MCF 10A (cell line): ENCODE measurements at places on chromosomes 2 and 18. TPM values are rescaled to one million over a fixed set of nuclear protein-coding genes. Genes with fewer than 3 reads are reported as not detected.

DOK1 gene
- total RNA-seq: 3.4 and 4.6 TPM in 2 replicates

LRRC30 gene
- total RNA-seq: not detected in 2 replicates

TUBA4A gene
- 37.2 and 80.5 TPM in 2 replicates for total RNA-seq

DAW1 gene
- 0.64 and 1.1 TPM in 2 replicates for total RNA-seq

ODC1 gene
- total RNA-seq: 321 and 341 TPM in 2 replicates

TRIM54 gene
- total RNA-seq: not detected in 2 replicates

MSH6 gene
- 40.3 and 45.3 TPM in 2 replicates for total RNA-seq

NEURL3 gene
- not detected in 2 replicates for total RNA-seq

USP37 gene
- total RNA-seq: 11.6 and 16.4 TPM in 2 replicates

SLC5A7 gene
- total RNA-seq: not detected in 2 replicates

HMSD gene
- not detected in 2 replicates for total RNA-seq

ST6GAL2 gene
- 0.34 and 0.68 TPM in 2 replicates for total RNA-seq

DNA sequence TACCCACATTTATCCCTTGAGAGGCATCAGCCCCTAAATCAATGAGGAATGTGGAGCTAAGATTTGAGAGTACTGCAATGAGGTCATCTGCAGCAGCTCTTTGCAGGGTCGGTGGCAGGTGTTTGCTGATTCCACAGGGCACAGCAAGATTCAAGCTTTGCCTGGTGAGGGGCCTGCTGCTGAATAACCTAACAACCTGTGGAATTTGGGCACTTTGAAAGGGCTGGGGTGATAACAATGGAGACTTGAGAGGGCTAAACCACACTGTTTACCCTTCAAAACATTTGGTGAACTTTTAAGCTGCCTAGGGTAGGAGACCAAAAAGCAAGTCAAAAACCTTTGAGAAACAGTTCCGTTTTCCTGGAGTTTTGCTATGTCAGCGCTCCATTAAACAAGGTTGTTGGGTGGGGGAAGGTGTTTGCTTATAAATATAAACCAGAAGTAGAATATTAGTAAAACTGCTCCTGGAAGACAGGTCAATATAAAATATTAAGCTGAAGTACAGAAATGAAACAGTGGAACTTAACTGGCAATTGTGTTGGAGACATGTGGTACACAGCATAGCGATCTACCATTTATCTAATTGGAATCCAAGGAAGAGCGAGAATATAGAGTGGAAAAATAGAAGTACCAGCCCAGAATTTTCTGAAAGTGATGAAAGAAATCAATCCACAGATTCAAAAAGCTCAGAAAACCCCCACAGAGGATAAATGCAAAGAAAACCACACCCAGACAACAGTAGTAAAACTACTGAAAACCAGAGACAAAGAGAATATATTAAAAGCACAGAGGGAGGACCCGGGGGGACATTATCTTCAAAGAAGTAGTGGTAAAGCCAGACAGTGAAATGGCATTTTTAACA lies 15.7 kb downstream of the COPS8 start:
- no peaks in the 10 kb centered on the region for H3K27me3 ChIP-seq
- H3K36me3 ChIP-seq: peaks cover 96% of the 10 kb centered on the region
- no peak for DNase-seq
- peaks cover 16% of the 10 kb centered on the region for H3K4me1 ChIP-seq
- no peak overlapping the region for H3K4me3 ChIP-seq

DNA sequence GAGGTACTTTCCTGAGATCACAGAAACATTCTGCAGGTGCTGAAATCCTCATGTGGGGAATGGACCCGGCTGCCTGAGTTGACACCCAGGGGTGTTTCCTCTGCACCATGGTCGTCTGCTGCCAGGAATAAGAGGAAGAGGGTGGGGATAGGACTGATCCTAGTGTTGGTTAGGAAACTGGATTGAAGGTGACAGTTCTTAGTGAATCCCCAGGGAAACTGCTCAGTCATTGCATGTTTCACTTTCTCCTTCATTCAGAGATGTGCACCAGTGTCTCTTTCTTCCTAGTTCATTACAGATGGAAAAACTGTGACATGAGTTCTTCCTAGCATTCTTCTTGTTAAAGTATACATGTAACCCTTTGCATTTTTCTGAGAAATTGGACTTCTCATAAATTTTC lies 294.3 kb downstream of the PTGR3 start:
- no peaks in the 10 kb centered on the region for H3K4me1 ChIP-seq
- no peaks in the 10 kb centered on the region for H3K27me3 ChIP-seq
- H3K4me3 ChIP-seq: no peak overlapping the region
- no peak overlapping the region for H3K27ac ChIP-seq
- H3K36me3 ChIP-seq: no peaks in the 10 kb centered on the region
- DNase-seq: no peak

- peak; percentile 12 for DNase-seq
- no peak overlapping the region for H3K27ac ChIP-seq
- peaks cover 5% of the 10 kb centered on the region for H3K4me1 ChIP-seq
- no peak overlapping the region for H3K4me3 ChIP-seq
- H3K27me3 ChIP-seq: peaks cover 32% of the 10 kb centered on the region
Observed at GRCh38 chr18:51655327-51655698, 457.8 kb upstream of the MEX3C start.

- peaks cover 9% of the 10 kb centered on the region for H3K4me1 ChIP-seq
- DNase-seq: peak; percentile 80
- no peak overlapping the region for H3K4me3 ChIP-seq
- peaks cover 16% of the 10 kb centered on the region for H3K36me3 ChIP-seq
Observed at GRCh38 chr2:48448274-48449061, 81.5 kb upstream of the STON1 start.

DNA sequence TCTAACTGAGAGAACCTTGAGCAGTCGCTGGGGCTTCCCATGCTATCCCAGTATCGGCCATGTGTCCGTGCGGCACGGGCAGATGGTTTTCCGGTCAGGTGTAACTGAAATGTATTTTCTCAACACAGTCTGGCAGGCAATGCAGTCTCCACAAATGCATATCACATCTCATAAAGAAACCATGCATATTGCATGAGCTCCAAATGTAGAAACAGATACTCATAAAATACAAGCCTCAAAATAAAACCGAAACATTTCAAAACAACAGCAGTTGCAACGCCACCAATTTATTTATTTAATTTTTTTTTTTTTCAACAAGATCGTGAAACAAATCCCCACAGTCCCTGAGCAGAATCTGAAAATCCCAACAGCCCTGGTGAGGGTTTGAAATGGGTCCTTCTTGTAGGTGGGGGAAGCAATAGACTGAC lies 299.4 kb downstream of the LPIN1 start:
- H3K36me3 ChIP-seq: no peaks in the 10 kb centered on the region
- peaks cover 23% of the 10 kb centered on the region for H3K4me1 ChIP-seq
- H3K27ac ChIP-seq: no peak overlapping the region
- no peak overlapping the region for H3K4me3 ChIP-seq
- DNase-seq: peak; percentile 11
- no peaks in the 10 kb centered on the region for H3K27me3 ChIP-seq

DNA sequence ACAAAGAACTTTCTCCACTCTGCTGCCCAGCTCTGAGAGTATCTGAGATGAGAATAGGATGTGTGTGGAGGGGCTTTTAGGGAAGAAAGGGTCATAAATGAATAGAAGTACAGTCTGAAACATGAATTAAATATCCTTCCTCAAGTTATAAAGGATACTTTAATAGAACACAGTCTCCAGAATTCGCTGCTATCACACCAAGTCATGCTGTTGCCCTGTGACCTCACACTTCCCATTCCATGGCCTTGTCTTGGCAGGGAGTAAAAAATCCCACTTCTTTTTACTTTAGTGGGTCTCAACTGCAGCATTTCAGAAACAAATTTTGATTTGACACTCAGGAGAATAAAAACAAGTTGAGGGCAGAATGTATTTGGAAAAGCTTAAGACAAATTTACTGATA lies 3.8 kb upstream of the RPE start:
- H3K36me3 ChIP-seq: no peaks in the 10 kb centered on the region
- no peak overlapping the region for H3K4me3 ChIP-seq
- H3K27me3 ChIP-seq: no peaks in the 10 kb centered on the region
- no peak overlapping the region for H3K27ac ChIP-seq

DNA sequence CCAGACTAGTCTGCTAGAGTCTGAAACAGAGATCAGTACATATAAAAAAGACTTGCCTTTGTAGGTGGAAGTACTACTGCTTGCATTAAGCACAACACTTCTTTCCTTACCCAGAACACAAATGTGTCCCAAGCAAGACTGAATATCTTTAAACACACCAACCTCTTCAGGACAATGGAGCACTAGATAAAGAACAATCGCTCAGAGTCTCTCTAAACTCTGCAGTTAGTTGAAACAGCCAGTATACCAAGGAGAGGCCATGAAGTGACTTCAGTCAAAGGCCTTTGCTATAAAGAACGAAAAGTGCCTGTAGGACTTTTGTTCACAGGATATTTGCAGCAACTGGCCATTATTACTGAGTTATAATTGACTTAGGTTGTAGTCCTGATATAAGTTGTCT lies 9.9 kb upstream of the B4GALT6 start:
- H3K4me1 ChIP-seq: no peaks in the 10 kb centered on the region
- no peak overlapping the region for H3K27ac ChIP-seq

GRCh38 chr2:105882920-105883435 lies 138.3 kb downstream of the NCK2 start:
- H3K4me1 ChIP-seq: peaks cover 12% of the 10 kb centered on the region
- peaks cover 6% of the 10 kb centered on the region for H3K36me3 ChIP-seq
- H3K4me3 ChIP-seq: no peak overlapping the region
- no peak overlapping the region for H3K27ac ChIP-seq
- DNase-seq: no peak

- H3K36me3 ChIP-seq: no peaks in the 10 kb centered on the region
- no peak for DNase-seq
- H3K4me1 ChIP-seq: peaks cover 5% of the 10 kb centered on the region
- H3K4me3 ChIP-seq: no peak overlapping the region
Observed at GRCh38 chr18:11146238-11146946, 3.0 kb downstream of the PIEZO2 start.

DNA sequence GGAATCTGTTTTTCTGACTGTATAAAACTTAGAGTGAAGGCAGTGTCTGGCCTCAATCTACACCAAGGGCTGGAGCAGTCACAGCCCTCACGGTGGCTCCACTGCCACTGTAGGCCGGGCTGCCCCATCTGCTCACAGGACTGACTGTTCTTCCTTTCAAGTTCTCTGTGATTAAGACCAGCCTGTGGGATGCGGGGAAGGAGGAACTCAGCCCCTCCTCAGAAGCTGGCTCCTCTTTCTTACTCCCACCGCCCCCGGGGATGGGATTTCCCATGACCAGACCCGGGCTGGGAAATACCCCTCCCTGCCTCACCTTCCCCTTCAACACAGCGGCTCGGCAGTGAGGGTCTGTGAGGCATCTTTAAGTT lies 106.0 kb downstream of the COPS8 start:
- no peak overlapping the region for H3K27ac ChIP-seq
- DNase-seq: no peak
- no peaks in the 10 kb centered on the region for H3K36me3 ChIP-seq
- H3K4me3 ChIP-seq: no peak overlapping the region
- peaks cover 7% of the 10 kb centered on the region for H3K4me1 ChIP-seq

GRCh38 chr18:47936952-47937351 lies 6.5 kb upstream of the SMAD2 start:
- H3K4me3 ChIP-seq: no peak overlapping the region
- no peak for DNase-seq
- no peaks in the 10 kb centered on the region for H3K27me3 ChIP-seq
- H3K4me1 ChIP-seq: peaks cover 3% of the 10 kb centered on the region
- H3K27ac ChIP-seq: no peak overlapping the region
